Nephron progenitor cell (in vitro differentiated cells): ENCODE measurements at places on chromosomes 5 and 9.

- no peak for DNase-seq
- H3K36me3 ChIP-seq: no peaks in the 10 kb centered on the region
- no peak overlapping the region for H3K27ac ChIP-seq
- no peaks in the 10 kb centered on the region for H3K27me3 ChIP-seq
- H3K4me3 ChIP-seq: no peak overlapping the region
Observed at GRCh38 chr5:94891972-94892371, 273.5 kb downstream of the SLF1 start.

DNA sequence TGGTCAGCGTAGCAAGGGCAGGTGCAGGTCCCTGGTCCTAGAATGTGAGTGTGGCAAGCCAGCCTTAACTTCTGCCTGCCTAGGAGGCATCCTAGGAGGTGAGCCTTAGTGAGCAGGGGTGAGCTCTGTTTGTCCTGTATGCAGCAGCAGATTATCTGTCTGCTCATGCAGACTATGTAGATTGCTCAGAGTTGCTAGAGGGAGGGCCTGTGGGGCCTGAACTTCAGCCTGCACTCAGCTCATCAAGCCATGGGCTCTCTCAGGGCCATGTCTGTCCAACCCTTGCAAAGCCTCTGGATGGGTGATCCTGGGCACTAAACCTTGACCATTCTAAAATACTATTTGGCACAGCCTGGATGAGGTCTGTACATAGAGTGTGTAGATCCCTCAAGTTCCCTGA, 8.5 kb upstream of the CTSL start:
- H3K36me3 ChIP-seq: no peaks in the 10 kb centered on the region
- H3K4me3 ChIP-seq: no peak overlapping the region
- H3K27ac ChIP-seq: no peak overlapping the region
- DNase-seq: no peak

- peaks cover 9% of the 10 kb centered on the region for H3K27me3 ChIP-seq
- H3K36me3 ChIP-seq: no peaks in the 10 kb centered on the region
- DNase-seq: no peak
- H3K4me1 ChIP-seq: no peaks in the 10 kb centered on the region
- no peak overlapping the region for H3K27ac ChIP-seq
Observed at GRCh38 chr9:87909310-87910041, 8.3 kb upstream of the SPATA31C1 start.

GRCh38 chr9:69137311-69137710, 36.8 kb upstream of the TJP2 start:
- H3K4me3 ChIP-seq: no peak overlapping the region
- no peak for DNase-seq
- peaks cover 12% of the 10 kb centered on the region for H3K27me3 ChIP-seq
- peaks cover 20% of the 10 kb centered on the region for H3K4me1 ChIP-seq
- H3K27ac ChIP-seq: peak overlapping the region; percentile 90
- H3K36me3 ChIP-seq: peaks cover 9% of the 10 kb centered on the region

DNA sequence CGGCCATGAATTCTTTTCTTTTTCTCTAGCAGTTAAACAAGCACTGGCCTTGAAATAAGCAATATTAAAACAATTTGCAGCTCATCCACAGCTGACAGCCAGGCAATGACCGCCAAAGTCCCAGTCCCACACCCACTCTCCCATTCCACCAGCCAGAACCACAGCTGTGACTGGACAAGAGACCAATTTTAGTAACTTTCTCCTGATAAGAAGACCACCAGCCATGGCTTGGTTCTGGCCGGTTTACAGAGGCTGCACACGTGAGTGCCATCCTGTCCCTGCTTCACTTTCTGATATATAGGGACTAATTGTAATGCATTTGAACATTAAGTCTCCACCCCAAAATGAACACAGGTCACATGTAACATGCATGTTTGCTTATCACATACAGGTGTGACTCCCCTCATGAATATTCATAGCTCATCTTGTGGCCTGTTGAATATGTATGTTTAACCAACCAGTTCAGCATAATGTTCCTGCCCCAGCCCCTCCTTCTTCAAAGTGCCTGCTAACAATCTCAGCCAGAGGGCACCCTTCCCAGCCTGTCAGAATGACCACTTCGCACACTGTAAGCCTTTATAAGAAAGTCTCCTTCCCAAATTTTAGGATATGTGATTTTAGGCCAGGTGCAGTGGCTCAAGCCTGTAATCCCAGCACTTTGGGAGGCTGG, 23.9 kb upstream of the FANCC start:
- no peak for DNase-seq
- peaks cover 8% of the 10 kb centered on the region for H3K27me3 ChIP-seq
- peaks cover 6% of the 10 kb centered on the region for H3K4me1 ChIP-seq
- H3K36me3 ChIP-seq: peaks cover under 1% of the 10 kb centered on the region
- no peak overlapping the region for H3K27ac ChIP-seq

DNA sequence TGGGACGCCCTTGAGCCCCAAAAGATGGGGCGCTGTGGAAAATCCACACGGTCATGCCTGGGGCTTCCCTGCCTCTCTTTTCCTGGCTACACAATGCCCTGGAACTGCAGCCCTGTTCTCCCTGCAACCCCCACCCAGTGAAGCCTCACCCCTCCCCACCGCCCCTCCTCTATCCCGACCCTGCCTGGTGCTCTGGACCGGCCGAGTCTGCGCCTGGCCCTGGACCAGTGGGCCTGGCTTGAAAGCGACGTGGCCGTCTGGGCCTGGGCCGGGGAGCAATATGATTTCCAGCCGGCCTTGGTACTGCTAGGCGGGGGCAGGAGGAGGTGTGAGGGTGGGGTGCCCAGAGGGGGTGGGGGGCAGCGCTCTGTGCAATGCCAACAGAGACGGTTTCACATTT, 71.0 kb upstream of the RNU6ATAC start:
- peaks cover 41% of the 10 kb centered on the region for H3K4me1 ChIP-seq
- H3K4me3 ChIP-seq: no peak overlapping the region
- no peak for DNase-seq
- no peak overlapping the region for H3K27ac ChIP-seq
- no peaks in the 10 kb centered on the region for H3K36me3 ChIP-seq

DNA sequence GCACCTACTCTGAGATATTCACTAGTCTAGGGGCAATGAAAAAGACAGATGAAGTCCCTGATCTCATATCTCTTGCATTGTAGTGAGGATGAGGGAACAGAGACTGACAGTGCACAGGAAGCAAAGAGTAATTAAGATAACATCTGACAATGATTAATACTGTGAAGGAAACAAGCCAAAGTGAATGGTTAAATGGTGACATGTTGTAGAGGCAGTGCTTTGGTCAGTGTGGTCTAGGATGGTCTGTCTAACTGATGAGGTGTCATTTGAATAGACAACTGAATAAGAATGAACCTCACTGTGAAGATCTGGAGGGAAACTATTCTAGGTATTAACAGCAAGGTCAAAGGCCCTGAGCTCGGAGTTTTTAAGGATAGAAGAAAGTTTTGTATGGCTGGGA, 333.3 kb upstream of the GRIA1 start:
- H3K27ac ChIP-seq: no peak overlapping the region
- H3K27me3 ChIP-seq: no peaks in the 10 kb centered on the region
- DNase-seq: no peak
- H3K36me3 ChIP-seq: no peaks in the 10 kb centered on the region
- H3K4me3 ChIP-seq: no peak overlapping the region
- H3K4me1 ChIP-seq: no peaks in the 10 kb centered on the region

GRCh38 chr5:1037123-1037670, 28.6 kb downstream of the NKD2 start:
- H3K27ac ChIP-seq: no peak overlapping the region
- peak; percentile 3 for DNase-seq
- peaks cover 15% of the 10 kb centered on the region for H3K36me3 ChIP-seq
